ENCODE measurements at places on chromosomes 6 and 20.

DNA sequence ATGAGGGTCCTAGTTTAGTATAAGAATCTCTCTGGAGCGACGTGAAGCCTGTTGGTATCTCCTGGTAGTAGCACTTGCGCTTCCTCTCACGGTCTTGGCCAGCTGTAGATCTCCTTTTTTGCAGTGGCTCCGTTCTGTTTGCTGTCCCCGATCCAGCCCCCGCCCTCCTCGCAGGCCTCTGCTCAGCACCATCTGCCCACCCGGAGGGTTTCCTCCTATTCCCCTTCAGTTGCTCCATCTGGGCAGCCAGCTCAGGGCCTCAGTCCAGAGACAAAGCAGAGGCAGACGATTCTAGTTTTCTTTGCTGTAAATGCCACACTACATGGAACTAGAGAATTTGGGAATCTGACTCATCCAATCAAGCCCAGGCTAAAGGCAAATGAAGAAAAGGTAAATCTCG is 126.6 kb downstream of the TIAM2 start:
- DNase-seq = no peak

- no peak for DNase-seq
Observed at GRCh38 chr6:1908784-1909183, 299.1 kb downstream of the FOXC1 start.

- no peak for DNase-seq
Observed at GRCh38 chr6:63527658-63528514, 44.4 kb upstream of the LOC128125822 start.

- no peak for DNase-seq
Observed at GRCh38 chr6:132021552-132022375, 70.6 kb upstream of the CCN2 start.

DNA sequence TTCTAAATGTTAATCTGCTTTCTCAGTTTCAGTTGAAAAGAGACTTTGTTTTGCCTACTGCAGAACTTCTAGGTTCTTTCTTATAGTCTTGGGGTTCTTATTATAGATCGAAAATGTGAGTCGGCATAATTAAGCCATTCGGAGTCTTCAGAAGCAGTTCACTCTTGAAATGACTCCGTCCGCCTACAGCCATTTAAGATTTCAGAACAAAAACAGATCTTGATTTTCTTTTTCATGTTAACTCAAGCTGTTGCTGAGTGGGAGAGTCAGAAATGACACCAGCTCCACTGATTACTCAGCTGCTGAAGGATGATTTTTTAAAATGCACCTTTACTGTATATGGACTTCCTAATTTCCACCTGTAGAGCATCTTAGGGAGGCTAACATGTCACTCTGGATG is 15.9 kb downstream of the PRDM1 start:
- DNase-seq = peak; percentile 73

- no peak for DNase-seq
Observed at GRCh38 chr20:49336786-49337185, 58.9 kb upstream of the ZNFX1 start.

GRCh38 chr6:138580801-138581200 is 81.5 kb upstream of the NHSL1 start:
- DNase-seq = no peak

- DNase-seq = no peak
Observed at GRCh38 chr6:75113446-75113845, 92.4 kb downstream of the COL12A1 start.

DNA sequence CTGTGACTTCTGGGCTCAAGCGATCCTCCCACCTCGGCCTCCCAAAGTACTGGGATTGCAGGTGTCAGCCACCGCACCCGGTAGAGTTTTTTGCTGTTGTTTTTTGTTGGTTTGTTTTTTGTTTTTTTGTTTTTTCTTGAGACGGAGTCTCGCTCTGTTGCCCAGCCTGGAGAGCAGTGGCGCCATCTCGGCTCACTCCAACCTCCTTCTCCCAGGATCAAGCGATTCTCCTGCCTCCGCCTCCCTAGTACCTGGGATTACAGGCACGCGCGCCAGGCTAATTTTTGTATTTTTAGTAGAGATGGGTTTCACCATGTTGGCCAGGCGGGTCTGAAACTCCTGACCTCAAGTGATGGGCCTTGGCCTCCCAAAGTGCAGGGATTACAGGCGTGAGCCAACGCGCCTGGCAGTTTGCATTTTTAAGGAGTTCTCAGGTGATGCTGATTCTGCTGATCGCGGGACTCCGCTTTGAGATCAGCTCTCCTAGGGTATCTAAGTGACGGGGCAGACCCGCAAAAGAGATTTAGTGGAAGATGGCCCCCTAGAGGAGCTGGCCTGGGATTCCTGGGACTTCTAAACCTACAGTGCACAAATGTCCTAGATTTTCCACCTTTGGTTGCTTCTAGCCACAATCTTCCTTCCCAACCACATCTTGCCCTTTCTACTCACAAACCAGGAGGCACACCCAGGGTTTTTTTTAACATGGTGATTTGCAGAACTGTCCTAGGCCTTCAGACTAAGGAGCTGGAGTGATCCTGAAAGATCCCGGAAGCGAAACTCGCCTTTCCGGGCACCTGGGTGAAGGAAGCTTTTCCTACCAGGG is 45.2 kb downstream of the DPPA5 start:
- no peak for DNase-seq

GRCh38 chr20:64050261-64051032 is 1.0 kb upstream of the SOX18 start:
- DNase-seq = no peak

GRCh38 chr20:22243067-22243466 is 341.3 kb downstream of the FOXA2 start:
- DNase-seq = no peak

GRCh38 chr6:131015630-131016263 is 47.3 kb downstream of the EPB41L2 start:
- DNase-seq = no peak

- DNase-seq = no peak
Observed at GRCh38 chr6:35413911-35414310, 38.2 kb upstream of the FANCE start.

DNA sequence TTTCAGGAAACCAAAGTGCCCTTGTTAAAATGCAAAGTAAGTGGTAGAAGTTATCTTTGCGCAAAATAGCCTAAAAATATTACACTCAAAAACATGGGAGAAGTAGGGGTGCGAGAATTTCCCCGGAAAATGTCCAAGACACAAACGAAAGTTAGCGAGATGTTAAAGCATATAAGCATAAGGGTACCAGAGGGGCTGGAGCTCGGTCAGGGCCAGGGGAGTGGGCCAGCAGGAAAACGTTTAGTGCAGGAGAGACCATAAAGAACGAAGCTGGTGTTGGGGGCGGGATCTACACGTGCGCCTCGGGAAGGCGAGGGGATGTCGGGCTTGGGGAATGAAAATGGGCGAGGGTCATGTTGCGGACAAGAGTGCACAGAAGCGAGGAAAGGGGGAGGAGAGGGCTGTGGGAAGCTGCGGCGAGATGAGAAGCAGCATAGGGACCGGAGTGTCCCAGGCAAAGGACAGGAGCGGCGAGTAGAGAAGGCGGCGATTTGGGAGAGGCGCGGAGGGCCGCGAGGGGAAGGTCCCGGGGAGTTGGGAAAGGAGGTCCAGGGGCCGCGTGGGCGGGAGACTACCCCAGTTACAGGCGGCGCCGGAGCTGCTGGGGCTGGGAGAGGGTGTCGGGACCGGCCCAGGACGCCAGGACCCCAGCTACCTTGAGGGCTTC is 600 bp downstream of the XPO5 start:
- DNase-seq = peak; percentile 69

DNA sequence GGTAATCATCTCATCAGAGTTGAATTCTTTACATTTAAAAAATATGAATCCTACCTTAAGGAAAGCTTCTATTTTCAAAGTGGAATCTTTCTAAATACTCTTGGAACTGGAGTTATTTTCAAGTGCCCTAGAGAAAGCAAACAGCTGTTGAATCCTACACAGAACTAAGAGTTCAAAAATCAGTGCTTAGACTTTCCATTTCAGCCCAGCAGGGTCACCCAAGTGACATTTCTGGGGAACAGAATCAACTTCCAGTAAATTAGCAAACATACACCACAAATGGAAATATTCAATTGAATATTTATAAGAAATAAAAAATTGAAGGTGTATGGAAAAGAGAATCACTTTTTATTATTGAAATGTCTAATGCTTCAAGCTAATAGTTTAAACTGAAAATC is 427.7 kb upstream of the NOX3 start:
- no peak for DNase-seq

GRCh38 chr6:159682810-159683209 is 10.2 kb downstream of the SOD2 start:
- no peak for DNase-seq

GRCh38 chr6:111927321-111927720 is 54.1 kb upstream of the FYN start:
- no peak for DNase-seq

GRCh38 chr6:30147096-30147495 is 11.2 kb downstream of the TRIM40 start:
- DNase-seq = no peak

- DNase-seq = no peak
Observed at GRCh38 chr6:160358225-160359119, 10.3 kb downstream of the SLC22A3 start.

DNA sequence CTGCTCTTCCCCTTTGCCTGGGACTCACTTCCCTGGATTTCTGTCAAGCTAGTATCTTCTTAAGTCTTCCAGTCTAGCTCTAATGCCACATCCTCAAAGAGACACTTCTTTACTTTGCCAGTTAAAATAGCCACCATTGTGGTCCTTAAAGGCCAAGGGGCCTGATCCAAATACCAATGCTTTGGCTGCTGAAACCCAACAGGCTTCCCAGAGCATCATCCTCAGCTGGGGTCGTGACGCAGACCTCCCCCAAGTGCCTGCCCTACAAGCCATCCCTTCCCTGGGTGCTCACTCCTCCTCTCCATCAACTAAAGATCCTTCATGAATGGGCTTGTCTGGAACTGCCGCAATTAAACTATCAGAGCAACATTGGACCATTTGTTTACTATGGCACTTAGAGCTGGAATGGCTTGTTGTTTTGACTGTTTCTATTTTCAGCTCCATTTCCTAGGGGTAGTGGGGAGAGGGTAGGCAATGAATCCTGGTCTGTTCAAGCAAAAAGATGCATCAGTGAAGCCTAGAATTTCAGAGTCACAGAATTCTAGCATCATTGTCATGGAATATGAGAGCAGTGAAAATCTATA is 79.6 kb upstream of the SIRPA start:
- DNase-seq = no peak

GRCh38 chr6:70180183-70180900 is 122.5 kb downstream of the COL9A1 start:
- no peak for DNase-seq

DNA sequence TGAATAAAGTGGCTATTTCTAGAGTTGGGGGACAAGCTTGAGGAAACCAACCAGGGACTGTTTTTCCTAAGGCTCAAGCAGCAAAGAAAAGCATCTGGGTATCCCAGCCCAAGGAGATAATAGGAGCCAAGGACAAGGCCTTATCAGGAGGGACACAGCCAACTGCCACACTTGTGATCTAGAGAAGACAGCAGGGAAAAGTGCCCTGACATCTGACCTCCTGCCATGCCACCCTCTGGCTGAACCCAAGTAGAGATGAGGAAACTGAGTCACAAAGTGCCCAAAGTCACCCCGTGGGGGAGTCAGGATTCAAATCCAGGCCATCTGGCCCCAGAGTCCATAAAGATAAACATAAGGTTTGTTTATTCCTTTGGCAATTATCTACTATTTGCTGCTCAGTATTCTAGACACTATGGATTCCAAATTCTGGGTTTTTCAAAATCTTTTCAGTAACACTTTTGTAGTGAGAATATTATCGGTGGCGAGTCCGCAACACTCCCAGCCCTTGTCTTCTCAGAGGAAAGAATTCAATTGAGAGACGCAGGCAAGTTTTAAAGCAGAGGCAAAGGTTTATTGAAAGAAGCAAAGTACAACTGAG is 3.5 kb upstream of the LBP start:
- no peak for DNase-seq

DNA sequence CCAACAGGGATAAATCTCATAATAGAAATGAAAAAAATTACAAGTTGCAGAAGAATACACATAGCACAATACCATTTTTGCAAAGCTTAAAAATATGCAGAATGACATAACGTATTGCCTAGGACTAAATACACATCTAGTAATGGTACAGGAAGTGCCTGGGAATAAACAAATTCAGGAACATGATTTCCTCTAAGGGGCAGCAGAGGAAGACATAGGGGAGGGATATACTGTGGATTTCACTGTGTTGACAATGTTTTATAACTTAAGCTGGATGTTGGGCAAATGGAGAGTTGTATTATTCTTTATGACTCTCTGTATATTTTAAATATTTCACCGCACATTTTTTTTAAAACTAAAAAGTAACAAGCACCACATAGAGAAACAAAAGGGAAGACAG is 5.6 kb upstream of the GLO1 start:
- DNase-seq = no peak

DNA sequence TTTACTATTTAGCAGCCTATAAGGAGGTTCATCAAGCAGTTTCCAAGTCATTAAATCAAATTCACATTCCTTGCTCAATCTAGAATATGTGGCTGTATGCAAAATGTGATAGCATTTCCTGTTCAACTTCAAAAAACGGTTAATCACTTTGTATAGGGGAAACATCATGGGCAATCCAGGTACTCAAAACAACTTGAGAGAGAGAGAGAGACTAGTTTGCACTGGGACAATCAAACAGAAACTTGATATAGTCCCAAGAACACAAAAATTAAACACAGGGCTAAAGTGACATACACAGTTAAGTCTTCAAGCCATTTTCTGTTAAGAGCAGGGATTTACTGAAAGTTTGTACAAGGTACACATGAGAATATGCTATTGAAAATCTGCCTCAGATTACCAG is 7.4 kb downstream of the CPNE1 start:
- DNase-seq = no peak

GRCh38 chr6:91328241-91328640 is 741.4 kb upstream of the MAP3K7 start:
- no peak for DNase-seq

GRCh38 chr6:56741472-56741871 is 98.8 kb upstream of the DST start:
- DNase-seq = no peak

- peak; percentile 8 for DNase-seq
Observed at GRCh38 chr6:3871515-3871914, 22.3 kb downstream of the FAM50B start.

- no peak for DNase-seq
Observed at GRCh38 chr6:91098006-91098405, 511.1 kb upstream of the MAP3K7 start.

- no peak for DNase-seq
Observed at GRCh38 chr20:16098890-16099639, 474.2 kb downstream of the KIF16B start.

DNA sequence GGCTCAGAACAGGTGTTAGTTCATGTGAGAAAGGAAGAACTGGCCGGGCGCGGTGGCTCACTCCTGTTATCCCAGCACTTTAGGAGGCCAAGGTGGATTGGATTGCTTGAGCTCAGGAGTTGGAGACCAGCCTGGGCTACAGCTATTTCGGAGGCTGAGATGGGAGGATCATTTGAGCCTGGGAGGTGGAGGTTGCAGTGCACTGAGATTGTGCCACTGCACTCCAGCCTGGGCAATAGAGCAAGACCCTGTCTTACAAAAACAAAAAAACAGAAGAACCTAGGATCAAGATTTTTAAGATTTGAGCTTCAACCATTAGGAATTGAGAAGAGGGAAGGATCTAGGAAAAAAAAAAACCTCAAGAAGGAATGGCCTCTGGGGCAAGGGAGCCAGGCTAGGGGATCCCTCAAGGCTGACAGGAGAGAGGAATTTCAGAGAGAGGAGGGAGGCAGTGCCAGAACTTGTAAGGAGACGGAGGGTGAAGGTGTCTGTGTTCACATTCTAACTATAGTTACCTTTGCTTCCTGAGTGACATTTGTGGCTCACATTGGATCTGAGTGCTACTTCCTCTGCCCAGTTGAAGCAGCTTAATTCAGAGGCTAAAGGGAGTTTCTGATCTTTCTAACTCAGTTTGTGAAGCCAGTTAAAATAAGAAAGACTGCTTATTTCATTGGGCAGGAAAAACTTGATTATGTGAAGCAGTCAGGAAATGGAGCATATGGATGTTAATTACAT is 26.1 kb downstream of the CHMP4B start:
- DNase-seq = no peak

Measured in stimulated activated CD8-positive, alpha-beta memory T cell treated with anti-CD3 and anti-CD28 coated beads, Interleukin-4, amount 100 ng/mL, for 48 hours (primary cell).